Right hindlimb (tissue), 1 donor: ENCODE measurements at places on chromosomes 2 and 18.

DNA sequence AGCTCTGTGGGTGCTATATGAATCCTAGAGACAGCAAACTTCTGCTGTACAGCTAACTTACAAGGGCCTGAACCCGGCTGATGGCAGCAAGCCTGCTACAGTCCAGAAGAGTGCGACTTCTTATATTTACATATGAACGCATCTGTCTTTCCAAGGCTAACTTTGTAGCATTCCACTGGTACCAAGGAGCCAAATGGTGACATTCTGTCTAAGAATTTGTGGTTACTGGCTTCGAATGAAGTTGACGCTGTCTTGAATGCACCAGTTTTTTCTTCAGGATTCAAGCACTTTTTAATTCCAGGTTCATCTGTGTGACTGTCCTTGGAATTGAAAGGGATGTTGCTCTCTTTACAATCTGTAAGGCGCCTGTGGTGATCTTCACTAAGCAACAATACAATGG lies 42.4 kb downstream of the THUMPD2 start:
- DNase-seq = no peak

DNA sequence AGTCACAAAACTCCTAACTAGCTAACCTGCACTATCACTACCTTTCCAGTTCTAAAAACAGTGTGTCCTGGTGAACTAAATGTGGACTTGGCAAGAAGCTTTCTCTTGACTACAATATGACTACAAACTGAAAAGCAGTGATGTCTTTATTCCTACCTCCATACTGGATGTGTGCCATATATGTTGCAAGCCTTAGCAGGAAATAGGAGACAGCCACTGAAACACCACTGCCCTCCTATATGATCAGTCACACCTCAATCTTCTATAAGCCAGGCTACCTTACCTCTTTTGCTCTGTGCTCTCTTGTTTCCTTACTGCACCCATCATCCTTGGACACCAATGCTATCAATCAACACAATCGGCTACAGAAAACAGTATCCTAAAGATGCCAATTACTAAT lies 34.1 kb downstream of the SS18 start:
- no peak for DNase-seq

DNA sequence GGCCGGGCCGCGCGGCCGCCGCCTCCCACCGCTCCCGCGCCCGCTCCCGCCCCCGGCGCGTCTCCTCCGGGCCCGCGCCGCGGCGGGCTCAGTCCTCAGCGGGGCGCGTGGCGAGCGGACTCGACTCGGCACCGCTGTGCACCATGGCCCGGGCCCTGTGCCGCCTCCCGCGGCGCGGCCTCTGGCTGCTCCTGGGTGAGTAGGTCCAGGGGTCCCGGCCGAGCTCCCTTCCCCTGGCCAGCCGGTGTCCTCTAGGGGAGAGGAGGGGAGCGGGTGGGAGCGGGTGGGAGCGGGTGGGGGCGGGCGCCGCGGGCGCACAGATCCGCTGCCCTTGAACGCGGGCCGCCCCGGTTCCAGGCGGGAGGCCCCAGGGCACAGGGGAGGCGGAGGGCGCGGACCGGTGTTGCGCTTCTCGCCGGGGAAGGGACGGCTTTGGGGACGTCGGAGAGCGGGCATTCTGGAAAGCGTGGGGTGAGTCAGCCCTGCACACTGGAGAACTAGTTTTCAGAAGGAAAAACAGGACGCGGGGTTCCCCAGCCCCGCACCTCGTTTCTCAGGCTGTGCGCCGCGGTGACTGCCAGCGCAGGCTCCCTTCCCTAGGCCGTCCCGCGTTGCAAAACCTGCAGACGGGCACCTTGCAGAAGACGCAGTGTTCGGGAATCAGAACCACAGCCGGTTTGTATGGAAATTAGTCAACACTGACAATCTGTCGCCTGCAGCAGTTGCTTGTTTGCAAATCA lies at the start of gene RAMP1:
Gene RAMP1, plus strand, starts transcription at position 91 of the 740 bp plus-strand sequence. Its CDS starts 53 bp downstream, at position 144.
- peak; percentile 25 for DNase-seq

DNA sequence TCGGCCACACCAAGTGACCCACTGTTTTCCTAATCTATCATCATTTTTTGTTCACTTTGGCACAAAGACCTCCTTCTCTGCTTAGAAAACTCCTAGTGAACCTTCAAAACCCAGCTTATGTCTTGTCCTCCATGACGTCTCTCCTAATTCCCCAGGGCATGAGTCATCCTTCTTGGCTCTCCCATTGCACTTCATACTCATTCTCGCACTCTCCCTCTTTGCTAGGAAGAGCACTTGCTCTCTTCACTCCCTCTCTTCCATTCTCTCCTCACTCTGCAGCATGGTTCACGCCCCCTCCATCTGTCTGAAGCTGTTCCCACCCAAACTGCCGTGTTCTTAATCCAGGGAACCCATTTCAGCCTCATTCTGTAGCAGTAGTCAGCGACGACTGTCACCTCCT lies 103.9 kb downstream of the MRO start:
- no peak for DNase-seq

DNA sequence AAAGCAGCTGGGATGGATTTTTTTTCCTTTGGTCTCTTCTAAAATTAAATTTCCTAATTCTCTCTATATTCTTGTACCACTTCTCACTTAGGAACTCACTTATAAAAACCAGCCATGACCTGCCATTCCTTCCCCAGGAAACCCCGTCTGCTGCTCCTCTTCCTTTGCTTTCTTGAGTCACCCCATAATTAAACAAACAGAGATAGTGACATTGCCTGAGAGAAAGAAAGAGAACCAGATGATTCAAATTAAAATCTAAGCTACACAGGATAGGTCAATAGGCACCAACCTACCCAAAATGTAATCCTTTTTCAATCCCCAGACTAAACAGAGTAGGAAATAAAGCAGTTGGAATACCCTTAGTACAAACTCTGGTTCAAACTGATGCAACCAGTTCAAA lies 9.7 kb downstream of the STK39 start:
- no peak for DNase-seq

DNA sequence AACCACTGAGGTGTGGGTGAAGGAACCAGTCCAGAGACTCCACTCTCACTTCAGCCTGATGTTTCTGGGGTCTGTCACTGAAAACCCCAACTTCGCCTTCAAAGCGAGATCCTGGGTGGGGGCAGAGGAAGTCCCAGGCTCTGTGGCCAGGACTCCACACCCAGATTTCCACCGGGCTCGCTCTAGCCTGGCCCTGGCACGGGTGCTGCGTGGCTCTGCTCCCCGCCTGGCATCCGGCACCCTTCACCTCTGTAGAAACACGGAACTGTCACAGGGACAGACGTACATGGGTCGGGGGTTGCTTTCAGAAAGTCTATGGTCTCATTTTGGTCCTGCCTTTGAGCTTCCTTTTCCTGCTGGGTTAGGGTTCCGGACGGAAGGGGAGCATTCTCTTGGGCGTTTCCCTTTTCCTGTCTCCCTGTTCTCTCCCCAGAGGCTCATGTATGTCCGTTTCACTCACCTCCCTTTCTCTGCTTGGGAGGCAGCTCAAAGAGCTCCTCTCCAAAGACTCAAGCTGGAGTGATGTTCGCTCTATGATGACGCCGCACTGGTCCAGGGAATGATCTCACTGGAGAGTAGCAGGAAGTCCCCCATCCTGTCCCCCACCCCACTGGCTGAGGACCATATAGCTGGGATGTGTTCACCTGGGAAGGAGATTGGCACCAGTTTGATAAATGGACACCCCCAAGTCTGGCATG lies 41.5 kb downstream of the ODC1 start:
- no peak for DNase-seq

GRCh38 chr2:44200011-44200410 lies 31.3 kb downstream of the PPM1B start:
- DNase-seq = no peak

DNA sequence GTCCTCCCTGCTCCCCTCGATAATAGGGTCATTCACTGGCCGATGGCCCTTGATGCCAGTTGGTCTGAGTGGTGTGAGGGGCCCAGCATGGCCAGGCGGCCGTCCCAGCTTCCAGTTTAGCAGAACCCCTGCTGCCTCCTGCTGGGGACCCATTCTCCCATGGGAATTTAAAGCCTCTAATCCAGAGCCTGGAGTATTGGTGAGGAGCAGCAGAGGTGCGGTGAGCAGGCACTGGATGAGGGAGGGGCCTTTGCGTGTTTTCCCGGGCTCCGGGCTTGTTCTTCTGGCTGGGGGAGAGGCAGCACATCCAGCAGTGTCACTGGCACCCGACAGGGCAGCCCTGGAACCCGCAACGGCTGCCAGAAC lies 17.4 kb downstream of the KCNIP3 start:
- no peak for DNase-seq

DNA sequence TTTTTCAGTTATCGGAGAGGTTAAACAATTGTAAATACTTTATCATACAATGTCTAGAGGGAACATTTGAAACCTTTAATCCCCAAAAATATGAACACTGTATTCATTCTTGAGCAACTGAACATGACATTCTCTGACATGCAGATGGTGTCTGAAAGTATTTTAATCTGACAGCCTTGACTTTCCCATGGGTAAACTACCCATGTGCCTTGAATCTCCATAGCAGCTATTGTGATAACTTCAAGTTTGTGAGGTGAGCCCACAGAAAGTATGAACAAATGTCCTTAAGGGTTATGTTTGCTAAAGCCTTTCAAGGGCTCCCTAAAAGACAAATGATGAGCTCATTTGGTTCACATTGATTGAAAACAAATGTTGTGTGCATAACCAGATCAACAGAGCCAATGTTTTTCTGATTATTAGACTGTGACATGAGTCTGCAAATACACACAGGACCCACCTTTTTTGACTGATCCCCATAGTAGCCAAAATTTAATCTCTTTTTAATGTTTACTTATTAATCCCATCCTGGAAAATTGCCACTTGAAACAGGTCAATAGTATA lies 1326.0 kb downstream of the LRP1B start:
- DNase-seq = no peak

DNA sequence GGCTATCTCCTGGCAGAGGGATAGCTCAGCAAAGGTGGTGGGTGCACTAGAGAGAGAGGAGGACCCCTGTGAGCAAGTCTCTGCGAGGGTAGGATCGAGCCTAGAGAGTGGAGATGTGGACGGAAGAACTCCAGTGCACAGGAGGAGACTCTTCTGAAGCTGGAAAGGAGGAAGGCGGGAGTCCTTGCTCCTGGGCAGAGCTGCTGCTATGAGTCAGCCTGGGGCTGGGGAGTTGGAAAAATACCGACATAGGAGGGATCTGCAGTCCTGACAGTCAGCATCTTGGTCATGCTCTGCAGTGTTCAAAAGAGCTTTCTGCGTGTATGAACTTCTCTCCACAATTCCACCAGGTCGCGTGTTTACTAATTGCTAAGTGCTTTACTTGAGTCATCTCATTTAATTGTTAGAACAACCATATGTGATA lies 233.8 kb downstream of the LDLRAD4 start:
- DNase-seq = peak; percentile 78

DNA sequence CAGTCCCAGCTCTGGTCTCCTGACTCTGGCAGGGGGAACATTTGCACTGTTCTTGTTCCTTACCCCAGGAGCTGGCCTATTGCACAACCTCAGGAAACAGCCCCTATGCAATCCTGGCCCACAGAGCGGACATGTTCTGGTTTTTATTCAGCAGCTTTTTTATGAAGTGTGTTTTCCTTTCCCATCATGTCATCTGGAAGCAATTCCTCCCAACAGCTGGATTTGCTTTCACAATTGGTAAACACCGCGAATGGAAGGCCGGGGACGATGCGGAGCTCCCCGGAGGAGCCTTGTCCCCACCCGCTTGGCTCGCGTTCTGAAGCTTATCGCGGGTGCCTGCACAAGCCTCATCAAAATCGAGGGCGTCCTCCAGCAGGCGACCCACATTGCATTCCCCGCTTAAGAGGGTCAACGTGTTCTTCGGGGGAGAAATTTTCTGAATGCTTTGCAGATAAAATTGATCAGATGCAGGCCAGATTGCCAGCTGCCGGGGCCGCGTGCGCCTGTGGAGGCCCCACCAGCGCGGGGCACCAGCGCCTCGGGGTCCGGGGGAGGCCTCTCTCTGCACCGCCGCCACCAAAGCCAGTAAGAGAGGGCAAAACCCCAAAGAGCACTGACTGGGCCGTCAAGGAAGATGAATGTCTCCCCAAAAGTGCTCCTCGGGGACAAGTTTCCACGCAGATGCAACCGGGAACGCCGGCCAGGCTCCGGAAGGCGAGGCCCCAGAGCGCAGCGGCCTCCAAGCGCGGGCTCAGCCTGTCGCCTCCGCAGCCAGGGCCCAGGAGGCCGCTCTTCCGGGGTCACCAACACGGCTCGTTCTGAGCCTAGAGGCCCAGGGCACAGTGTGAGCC lies 60.3 kb upstream of the SP3 start:
- peak; percentile 92 for DNase-seq
